Right cardiac atrium (tissue), 5 donors: ENCODE measurements at places on chromosomes 16 and 17.

DNA sequence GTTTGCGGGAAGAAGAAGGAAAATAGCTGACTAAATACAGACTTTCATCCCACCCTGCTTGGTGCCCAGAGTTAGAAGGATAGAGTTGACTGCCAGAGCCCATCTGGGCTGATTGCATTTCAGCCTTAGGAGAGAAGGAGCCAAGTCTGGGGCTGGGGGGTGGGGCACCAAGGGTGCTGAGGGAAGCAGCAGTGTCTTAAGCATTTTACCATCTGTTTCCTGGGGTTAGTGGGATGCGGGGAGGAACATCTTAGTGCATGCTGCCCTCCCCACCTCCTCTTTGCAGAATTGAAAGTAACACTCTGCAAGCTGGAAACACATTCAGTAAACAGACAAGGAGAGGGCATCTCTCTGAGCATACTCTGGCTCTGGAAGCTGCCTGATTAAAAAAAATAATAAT lies 1.5 kb upstream of the ARL5C start:
- no peak for DNase-seq

GRCh38 chr16:58037365-58038057 lies 12.0 kb downstream of the MMP15 start:
- DNase-seq: no peak

DNA sequence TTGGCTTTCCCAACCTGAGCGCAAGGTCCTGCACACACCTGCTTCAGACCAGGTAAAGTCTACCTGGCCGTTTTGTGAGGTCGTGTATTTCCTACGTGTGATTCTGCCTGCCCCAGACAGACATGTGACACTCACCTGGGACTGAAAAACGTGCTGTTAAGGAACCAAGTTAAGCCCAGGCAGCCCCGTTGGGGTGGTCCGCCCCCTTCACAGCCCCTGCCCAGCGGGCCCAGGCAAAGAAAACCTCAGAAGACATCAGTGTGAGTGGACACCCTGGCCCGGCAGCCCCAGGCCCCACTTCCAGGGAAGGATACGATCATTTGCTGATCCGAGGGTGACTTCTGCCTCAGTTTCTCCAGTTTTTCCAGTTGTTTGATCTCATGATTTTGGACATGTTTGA lies 4.7 kb downstream of the CIBAR2 start:
- no peak for DNase-seq

GRCh38 chr17:2419486-2419885 lies 18.6 kb upstream of the MNT start:
- DNase-seq: no peak

DNA sequence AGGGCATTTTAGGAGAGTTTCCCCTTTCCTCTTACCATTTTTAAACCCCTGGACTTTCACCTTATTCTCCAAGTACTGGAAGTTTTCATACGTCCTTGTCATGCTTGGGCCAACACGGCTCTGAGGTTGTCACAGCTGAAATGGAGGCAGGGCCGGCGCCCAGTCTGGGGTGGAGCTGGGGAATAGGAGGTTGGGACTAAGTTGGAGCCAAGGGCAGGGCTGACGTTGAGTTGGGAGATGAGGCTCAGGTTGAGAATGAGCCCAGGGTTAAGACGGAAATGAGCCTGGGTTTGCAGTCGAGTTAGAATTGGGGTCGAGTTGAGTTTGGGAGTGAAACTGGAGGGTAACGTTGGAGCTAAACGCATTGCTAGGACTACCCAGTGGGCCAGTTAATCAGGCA lies 1.3 kb downstream of the CLEC10A start:
- no peak for DNase-seq

GRCh38 chr17:77212081-77212832 lies 71.5 kb downstream of the SEC14L1 start:
- no peak for DNase-seq

- DNase-seq: peak; percentile 92
Observed at GRCh38 chr17:76385892-76386786, 1.7 kb downstream of the SPHK1 start.

- DNase-seq: no peak
Observed at GRCh38 chr17:74049167-74049966, 154.1 kb upstream of the RPL38 start.

DNA sequence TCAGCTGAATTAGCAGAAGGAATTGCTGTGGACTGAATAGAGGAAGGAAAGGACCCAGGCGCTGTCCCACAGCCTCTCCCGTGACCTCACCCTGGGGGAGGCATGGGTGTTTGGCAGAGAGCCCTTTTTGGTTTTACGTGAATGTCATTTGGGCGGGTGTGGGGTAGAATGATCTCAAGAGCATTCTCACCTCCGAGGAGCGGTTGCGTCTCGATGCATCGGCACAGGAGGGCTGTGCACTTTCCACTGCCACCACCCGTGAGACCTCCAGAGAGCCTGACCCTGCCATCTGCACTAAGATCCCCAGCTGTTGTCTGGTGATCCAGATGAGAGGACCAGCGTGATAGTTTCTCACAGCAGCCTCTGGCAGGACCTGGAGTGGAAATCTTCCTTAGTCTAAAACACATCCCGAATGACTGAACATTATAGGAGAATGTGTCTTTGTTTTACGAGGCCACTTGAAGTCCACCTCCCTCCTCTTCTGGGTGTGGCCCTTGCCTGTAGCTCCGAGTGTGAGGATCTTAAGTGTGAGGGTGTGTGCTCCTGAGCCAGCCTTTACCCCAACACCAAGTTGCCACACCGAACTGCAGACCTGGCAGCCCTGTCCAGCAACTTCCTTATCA lies 29.3 kb downstream of the FOXK2 start:
- DNase-seq: peak; percentile 75

DNA sequence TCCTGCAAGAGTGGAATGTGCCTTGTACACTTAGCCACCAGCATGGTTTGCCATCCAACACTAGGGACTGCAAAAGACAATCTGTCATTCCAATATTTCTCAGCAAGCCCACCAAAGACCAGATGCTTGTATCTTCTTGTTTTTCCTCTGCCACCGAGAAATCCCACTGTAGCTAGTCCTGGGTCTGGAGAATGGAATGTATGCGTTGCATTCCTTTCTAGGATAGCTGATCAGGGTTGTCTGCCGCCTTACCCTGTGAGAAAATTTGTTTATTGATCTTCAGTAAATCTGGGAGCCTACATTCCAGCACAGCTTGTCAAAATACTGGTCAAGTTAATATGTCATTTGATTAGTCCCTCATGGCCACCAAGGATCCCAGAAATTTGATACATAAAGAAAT lies 28.1 kb upstream of the ADAMTS18 start:
- no peak for DNase-seq

GRCh38 chr16:59864981-59865666 lies 1131.0 kb upstream of the GOT2 start:
- no peak for DNase-seq

GRCh38 chr17:81132197-81132540 lies 33.1 kb upstream of the PVALEF start:
- DNase-seq: no peak

DNA sequence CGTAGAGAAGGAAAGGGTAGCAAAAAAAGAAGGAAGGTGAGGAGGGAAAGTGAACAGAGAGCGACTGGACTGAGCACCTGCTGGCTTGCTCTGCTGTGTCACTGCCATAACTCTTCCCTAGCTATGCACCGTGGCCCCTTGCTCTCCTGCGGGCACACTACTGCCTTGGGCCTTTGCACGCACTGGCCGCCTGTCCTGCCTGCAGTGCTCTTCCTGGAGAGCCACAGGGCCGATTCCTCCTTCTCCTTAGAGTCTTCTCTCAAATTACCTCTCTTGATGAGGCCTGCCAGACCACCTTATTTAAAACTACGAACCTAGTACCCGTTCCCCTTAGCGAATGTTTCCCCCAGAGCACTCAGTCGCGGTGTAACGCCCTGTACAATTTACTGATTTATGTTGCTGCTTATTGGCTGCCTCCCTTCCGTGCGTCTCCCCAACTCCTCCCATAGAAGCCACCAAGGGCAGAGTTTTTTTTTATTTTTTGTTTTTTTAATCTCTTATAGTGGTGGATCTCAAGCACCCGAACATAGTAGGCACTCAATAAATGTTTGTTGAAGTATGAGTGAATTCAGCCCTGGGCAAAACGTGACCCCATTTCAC lies 70.3 kb downstream of the RAI1 start:
- no peak for DNase-seq

- DNase-seq: no peak
Observed at GRCh38 chr17:70871180-70871818, 702.0 kb downstream of the KCNJ2 start.

GRCh38 chr16:29824589-29825144 lies 4.4 kb downstream of the MVP start:
- DNase-seq: no peak

- DNase-seq: no peak
Observed at GRCh38 chr17:58315281-58315711, 13.3 kb downstream of the TSPOAP1 start.

DNA sequence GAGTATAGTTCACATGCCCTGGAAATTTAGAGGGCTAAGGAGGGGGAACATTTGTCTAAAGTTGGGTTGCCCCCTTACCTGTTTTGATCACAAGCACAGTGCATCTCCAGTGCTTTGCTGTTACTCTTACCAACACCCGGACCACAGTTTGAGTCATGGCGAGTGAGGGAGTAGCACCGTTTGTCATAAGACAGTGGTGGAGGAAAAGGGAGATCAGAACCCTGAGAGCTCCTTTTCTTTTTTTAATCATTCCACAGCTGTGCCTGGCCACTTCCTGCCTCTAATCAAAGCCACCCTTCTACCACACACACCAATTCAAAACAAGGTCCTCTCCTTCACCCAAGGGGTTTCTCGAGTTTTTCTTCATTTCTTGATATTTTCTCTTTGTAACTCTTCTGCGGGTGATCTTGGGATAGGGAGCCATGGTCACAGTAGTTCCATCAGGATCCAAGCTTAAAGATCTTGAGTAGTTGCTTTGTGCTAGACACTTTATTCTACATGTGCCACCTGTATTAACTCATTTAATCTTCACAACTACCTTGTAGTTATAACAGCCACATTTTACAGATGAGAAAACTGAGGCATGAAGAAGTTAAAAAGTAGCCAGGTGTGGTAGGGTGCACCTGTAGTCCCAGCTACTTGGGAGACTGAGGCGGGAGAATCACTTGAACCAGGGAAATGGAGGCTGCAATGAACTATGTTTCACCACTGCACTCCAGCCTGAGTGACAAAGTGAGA lies 5.0 kb upstream of the MYL4 start:
- DNase-seq: no peak

DNA sequence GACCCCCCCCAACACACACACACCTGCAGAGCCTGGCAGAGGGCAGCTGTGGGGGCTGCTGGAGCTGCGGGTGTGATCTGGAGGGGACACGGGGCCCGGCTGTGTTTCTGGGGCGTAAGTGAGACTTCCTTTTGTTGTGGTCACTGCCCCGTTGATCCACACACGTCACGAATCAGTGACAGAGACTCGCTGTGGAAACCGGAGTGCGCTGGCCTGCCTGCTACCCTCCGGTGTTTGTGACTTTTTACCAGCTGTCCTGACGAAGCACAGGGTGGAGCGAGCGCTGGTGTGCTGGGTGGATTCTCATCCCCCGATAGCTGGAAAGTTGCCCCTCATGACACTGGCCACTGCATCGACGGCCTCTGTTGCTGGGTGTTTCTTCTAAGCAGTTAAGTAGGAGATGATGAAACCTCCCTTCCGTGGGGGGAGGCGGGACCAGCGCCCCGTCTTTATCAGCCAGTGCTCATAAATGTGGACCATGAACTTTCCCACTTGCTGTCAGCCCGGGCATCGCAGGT lies 2.3 kb downstream of the METRNL start:
- DNase-seq: peak; percentile 72

DNA sequence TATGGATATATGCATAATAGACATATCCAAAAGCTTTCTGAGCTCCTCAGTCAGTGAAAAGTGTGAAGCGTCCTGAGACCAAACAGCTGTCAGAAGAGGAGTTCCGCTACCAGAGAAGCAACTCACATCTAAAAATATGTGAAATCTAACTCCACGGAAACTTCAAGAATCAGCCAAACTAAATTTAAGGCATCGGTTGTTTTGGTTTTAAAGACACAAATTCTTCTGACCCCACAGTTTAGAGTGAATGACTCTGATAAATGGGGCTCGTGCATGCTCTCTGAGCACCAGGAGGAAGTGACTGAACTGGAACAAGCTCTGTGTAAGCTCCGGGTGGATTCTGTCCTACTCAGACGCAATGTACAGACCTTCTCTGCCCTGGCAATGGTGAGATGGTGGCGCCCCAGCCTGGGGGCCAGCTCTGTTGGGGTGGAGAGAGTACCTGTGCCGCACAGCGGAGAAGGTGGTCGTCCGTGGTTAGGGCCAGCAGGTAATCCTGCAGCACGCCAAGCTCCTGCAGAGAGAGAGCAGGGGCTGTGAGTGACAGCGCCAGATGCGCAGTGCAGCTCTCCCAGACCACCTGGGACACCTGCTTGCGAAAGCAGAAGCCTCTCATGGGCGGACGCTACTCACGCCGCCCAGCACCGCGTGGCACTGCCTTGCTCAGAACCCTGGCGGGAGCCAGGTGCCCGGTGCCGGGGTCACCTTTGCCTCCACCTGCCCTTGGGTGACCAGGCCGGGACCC lies 44.4 kb upstream of the ATP2A3 start:
- peak; percentile 40 for DNase-seq

DNA sequence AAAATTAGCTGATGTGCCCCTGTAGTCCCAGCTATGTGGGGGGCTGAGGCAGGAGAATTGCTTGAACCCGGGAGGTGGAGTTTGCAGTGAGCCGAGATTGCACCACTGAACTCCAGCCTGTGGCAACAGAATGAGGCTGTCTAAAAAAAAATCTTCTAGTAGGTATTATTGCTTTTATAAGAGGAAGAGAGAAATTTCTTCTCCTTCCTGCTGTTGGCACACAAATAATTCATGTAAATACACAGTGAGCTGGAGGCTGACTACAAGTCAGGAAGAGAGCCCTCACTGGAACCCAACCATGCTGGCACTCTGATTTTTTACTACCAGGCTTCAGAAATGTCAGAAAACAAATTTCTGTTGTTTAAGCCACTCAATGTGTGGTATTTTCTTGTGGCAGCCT lies 6.7 kb downstream of the PRDM7 start:
- no peak for DNase-seq

DNA sequence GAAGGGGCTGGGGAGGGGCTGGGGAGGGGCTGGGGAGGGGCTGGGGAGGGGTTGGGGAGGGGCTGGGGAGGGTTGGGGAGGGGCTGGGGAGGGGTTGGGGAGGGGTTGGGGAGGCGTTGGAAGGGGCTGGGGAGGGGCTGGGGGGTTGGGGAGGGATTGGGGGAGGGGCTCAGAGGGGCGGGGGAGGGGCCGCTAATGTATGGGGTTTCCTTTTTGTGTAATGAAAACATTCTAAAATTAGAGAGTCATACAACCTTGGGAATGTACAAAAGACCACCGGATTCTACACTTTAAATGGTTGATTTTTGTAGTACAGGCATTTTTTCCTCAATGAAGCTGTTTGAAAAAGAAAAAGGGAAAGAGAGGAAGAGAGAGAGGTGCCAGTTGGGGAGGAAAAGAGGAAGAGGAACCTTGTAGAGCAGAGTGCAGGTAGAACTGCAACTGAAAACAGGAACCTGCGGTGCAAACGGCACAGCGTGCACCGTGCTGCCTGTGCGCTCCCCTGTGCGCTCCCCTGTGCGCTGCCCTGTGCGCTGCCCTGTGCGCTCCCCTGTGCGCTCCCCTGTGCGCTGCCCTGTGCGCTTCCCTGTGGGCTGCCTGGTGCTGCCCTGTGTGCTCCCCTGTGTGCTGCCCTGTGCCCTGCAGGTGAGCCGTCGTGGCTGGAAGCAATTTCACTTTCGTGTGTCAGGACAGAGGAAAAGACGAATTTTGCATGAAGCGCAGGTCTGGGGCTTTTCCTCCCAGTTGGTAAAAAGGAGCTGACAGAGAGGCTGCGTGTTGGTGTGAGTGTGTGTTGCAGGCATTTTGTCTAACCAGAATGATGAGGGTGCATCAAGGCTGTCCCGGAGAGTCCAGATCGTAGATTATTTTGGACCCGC lies 40.8 kb downstream of the METRNL start:
- peak; percentile 61 for DNase-seq
